ENCODE measurements at places on chromosomes 12 and 14. TPM values are rescaled to one million over a fixed set of nuclear protein-coding genes. Genes with fewer than 3 reads are reported as not detected.

Gene KCNC2
- not detected for total RNA-seq

Gene OTX2
- not detected for total RNA-seq

Gene C3AR1
- 1.2 TPM for total RNA-seq

Gene GPR135
- 0.68 TPM for total RNA-seq

Gene ABCC9
- under 0.01 TPM for total RNA-seq

Gene GPRC5D
- not detected for total RNA-seq

Gene FAM90A1
- total RNA-seq: not detected

Gene SHMT2
- 89.3 TPM for total RNA-seq

Gene DICER1
- total RNA-seq: 34.1 TPM

Gene HOXC10
- 4.0 TPM for total RNA-seq

Gene PLEKHG7
- total RNA-seq: not detected

Gene YEATS4
- 20.8 TPM for total RNA-seq

Gene TFCP2
- 6.2 TPM for total RNA-seq

Gene GPR68
- 16.7 TPM for total RNA-seq

Gene C12orf56
- not detected for total RNA-seq

Gene TSPAN19
- total RNA-seq: not detected

Gene CLEC4C
- total RNA-seq: not detected

Gene C12orf54
- not detected for total RNA-seq

Gene TAMALIN
- 0.20 TPM for total RNA-seq

Gene WNT1
- not detected for total RNA-seq

Gene TAS2R42
- total RNA-seq: not detected

Gene CLMN
- 0.59 TPM for total RNA-seq

Gene GPR162
- total RNA-seq: 1.8 TPM

Gene OAS2
- total RNA-seq: 19.4 TPM

Gene CEBPE
- not detected for total RNA-seq

Gene GPR84
- not detected for total RNA-seq

Gene PTPRO
- 0.72 TPM for total RNA-seq

Gene STAC3
- total RNA-seq: 0.84 TPM

Gene SYNE3
- 6.0 TPM for total RNA-seq

Gene PZP
- total RNA-seq: not detected

Gene IQSEC3
- not detected for total RNA-seq

Gene EXOC3L4
- not detected for total RNA-seq

Gene RNASE3
- not detected for total RNA-seq

Gene IL26
- not detected for total RNA-seq

Gene TUBA1B
- 4,302 TPM for total RNA-seq

Gene KRT82
- not detected for total RNA-seq

Gene CRACR2A
- 12.4 TPM for total RNA-seq

Gene IL23A
- 0.36 TPM for total RNA-seq
